ENCODE measurements at places on chromosomes 7 and 10.

DNA sequence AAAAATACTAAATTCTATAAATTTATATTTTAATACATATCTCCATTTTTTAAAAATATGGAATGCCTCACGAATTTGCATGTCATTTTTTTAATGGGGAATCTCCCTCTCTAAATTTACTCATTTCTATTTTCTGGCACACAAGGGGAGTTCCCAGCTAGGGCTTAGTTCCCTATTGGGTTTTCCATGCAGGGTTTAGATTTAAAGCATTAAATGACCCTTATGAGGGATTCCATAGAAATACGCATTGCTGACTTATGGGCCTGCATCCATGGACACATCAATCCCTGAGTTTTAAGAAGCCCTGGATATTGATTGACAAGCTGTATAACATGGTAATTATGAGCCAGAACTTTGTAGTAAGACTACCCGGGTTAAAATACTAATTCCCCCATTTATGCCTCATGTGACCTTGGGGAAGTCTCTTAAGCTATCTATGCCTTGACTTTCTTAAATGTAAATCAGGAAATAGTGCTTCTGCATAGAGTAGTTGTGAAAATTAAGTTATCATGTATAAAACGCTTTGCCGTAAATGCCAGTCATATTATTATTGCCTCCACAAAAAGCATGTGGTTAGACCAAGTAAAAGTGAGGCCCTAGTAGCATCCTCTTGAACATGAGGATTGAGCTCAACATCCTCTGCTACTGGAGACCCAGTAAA lies 78.8 kb upstream of the ANKRD1 start:
- no peak for DNase-seq

GRCh38 chr7:67489881-67490280 lies 493.2 kb downstream of the TYW1 start:
- no peak for DNase-seq

DNA sequence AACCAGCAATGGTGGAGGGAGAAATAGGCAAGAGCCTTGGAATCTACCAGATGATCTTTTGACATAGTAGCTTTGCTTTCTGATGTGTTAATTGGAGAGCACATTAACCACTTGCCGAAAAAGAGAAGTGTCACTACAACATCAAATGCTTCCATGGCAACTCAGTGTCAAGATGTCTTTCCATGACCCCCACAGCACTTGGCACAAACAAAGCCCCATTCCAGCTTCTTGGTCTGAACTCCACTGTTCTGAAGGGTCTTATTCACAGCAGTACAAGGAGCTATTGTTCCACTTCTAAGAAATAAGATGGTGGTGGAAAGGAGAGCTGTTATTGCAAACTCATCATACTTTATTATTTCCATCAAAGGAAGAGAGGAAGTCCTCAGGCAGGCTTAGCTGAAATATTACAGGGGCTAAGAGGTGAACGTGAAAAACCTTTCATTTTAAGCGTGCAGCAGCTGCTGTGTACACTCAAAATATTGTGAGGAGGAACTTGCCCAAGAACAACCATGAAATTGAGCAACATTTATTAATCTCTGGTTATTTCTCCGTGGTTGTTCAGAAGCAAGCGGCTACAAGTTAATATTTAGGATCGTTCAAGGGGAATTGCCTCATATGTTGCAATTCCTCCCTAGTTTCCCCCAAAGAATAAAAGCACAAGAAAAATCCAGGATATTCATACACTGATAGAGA lies 354.8 kb upstream of the CELF2 start:
- DNase-seq = no peak

GRCh38 chr10:101487399-101487798 lies 100.7 kb downstream of the POLL start:
- DNase-seq = no peak

- DNase-seq = no peak
These were observed 60.2 kb downstream of the STK17A start for GRCh38 chr7:43642897-43643630.

GRCh38 chr7:23710000-23710399 lies at the start of gene STK31:
TSS of gene STK31 (plus strand) at chr7:23710219. CDS start at chr7:23710286, 67 bp downstream.
- no peak for DNase-seq

DNA sequence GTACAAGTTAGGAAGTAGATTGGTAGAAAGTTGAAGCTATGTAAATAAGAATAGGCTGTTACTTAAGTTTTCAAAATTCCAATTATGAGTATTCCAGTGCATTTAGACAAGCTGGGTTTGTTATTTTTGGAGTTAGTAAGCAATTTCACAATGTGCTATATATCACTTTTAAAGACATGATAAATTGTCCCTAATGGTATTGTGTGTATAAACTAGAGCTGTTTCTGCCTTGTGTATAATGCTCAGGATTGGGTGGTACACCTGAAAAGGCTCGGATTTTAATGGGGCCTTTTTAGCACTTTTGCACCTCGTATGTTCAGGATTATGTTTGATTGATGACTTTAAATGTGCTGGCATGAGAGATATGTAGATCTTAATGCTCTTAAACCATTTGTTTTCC lies 175.8 kb downstream of the VTI1A start:
- DNase-seq = no peak

DNA sequence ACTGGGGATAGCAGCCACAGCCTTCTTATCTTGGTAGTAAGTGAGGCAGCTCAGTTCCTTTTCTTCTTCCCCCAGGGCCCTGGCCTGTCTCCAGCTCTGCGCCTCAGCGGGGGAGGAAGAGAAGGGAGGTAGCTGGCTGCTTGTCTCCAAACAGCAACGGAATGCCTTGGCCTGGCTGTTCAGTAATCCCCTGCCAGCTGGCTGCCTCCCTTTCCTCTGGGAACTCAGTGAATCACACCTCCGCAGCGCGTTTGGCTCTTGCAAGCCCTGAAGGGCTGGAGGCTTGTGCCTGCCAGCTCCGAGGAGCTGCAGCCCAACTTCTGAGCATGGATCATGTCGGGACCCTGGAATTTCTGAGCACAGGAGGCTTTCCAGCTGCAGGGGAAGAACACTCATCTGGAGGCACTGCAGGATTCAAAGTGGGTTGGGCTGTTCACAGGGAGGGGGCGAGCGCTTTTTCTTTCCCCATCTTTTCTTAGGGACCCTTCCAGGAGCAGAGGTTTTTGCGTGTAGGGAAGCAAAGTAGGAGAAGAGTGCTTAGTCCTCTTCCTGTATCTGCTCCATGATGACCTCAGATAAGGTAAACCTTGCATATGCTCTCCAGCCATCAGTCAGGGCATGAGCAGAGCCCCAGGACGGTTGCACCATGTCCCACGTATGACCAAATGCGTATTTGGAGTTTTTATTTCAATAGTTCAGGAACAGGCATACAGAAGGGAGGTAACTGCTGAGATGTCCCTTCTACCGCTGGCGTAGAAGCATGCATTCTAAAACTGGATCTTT lies 253.2 kb upstream of the INHBA start:
- no peak for DNase-seq

DNA sequence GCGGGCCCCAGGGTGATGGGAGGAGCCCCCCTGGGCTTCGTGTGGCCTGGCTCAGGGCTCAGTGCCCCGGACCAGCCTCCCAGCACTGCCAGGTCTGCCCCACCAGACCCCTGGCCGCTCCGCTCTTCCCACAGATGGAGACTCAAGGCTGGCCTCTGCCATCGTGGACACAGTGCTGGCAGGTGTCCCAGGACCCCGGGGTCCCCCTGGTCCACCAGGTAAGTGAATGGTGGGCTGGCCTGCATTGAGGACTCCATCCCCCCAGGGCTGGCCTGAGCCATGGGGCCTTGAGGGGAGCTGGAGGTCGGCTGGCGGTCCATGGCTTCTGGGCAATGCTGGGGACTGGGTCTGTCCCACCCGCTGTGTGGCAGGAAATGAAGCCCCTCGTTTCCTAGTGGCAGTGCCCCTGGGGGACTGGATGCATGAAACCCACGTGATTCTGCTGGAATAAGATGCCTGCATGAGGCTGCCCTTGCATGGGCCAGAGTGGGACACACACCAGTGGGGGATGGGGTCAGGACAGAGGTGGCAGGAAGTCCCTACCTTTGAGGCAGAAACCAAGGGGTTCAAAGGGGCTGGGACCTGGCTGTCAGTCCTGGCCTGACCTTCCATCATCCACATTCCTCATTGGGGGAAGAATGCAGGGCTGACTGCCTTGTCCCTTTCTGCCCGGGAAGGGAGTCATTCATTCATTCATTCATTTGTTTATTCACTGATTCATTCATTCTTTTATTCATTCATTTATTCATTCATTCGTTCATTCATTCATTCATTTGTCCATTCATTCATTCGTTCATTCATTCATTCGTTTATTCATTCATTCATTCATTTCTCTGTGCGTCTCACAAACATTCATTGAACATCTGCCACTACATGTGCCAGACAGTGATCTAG lies 81.8 kb downstream of the MYL10 start:
- DNase-seq = no peak

DNA sequence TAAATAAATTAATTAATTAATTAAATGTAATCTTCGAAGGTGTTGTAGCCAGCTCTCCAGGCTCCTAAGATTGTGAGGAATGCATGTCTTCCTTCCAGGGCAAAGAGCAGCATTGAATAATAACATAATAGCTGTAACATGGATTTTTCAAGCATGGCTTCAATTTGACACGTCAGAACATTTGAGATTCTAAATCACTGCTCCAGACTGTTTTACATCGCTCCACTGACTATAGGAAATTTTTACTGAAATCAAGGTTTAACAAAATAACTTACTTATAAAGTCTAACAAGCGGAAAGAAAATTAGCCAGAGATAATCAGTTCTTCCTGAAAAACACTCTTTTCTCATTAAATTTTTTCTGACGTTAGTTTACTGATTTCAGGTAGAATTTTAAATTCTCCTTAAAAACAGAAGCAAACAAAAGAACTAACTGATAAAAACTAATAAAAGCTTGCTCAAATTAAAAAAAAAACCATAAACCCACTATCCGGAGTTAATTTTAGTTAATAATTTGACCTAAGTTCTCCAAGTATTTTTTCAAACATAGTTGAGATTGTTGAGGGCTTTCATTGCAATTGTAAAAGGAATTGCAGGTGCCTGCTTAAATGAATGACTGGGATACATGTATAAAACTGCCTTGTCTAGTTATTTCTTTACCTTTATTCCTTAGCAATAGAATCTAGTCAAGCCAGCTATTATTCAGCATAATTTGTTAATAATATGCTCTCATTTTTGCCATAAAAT lies 51.2 kb upstream of the SGCE start:
- no peak for DNase-seq

DNA sequence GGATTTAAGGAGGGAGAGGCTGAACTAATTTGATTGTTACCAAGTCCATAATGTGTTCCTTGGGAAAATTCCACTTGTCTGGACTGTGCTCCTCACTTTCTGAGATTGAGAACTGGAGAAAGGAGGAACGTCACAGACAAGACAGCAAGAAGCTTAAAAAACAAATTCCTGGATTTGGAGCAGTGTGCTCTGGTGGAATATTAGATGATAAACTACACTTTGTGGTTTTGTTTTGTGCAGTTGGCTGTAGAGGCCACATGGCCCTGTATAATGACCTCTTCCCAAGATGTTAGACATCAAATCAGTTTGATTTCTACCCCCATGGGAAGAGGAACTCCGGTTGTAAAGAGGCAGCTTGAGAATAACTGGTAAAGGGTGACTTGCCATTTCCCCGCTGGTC lies 421.3 kb upstream of the GALNT17 start:
- DNase-seq = no peak

- no peak for DNase-seq
These were observed 45.9 kb upstream of the FAM133B start for GRCh38 chr7:92636018-92636560.

GRCh38 chr10:31381171-31381570 lies 62.2 kb downstream of the ZEB1 start:
- DNase-seq = no peak

GRCh38 chr7:146175716-146176115 lies 59.1 kb downstream of the CNTNAP2 start:
- no peak for DNase-seq

DNA sequence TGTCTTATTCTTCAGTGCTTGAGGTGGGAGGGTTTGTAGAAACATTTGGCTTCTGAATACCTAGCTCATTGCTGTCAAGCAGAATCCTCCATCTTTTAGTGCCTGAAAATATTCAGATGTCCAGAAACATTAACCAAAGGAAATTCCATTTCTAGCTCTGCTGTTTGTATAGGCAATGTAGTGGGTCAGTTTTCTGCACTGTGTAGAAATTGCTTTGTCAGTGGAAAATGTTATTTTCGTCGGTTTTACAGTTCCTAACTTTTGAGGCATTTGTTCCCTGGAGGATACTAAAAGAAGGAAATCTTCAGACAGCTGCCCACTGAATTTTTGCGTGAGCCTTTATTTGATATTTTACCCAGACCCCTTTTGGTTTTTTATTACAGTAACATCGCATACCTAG lies 143.4 kb downstream of the TPST1 start:
- DNase-seq = no peak

- DNase-seq = no peak
These were observed 115.3 kb upstream of the TCF7L2 start for GRCh38 chr10:112834751-112835181.

GRCh38 chr7:30479202-30480120 lies 877 bp upstream of the NOD1 start:
- peak; percentile 48 for DNase-seq

DNA sequence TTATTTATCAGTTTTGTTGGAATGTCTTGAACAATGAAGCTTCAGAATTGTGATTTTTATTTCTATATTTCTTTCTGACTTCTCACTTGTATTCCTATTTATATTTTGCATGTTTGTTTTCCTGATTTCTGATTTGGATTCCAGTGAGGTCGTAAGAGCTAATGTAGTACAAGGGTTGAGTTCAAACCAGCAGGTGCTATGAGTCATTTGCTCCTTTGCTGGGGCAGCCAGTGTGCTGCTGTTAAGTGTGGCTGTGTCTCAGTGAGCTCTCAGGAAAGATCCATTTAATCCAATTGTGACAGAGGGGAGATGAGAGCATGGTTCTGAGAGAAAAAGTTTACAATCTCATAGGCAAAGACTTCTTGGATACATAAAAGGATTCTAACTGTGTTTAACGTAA lies 48.6 kb downstream of the MCU start:
- no peak for DNase-seq

- DNase-seq = no peak
These were observed 64.5 kb downstream of the PALS2 start for GRCh38 chr7:24637706-24638105.

GRCh38 chr7:140521421-140521820 lies 42.1 kb upstream of the MKRN1 start:
- no peak for DNase-seq

DNA sequence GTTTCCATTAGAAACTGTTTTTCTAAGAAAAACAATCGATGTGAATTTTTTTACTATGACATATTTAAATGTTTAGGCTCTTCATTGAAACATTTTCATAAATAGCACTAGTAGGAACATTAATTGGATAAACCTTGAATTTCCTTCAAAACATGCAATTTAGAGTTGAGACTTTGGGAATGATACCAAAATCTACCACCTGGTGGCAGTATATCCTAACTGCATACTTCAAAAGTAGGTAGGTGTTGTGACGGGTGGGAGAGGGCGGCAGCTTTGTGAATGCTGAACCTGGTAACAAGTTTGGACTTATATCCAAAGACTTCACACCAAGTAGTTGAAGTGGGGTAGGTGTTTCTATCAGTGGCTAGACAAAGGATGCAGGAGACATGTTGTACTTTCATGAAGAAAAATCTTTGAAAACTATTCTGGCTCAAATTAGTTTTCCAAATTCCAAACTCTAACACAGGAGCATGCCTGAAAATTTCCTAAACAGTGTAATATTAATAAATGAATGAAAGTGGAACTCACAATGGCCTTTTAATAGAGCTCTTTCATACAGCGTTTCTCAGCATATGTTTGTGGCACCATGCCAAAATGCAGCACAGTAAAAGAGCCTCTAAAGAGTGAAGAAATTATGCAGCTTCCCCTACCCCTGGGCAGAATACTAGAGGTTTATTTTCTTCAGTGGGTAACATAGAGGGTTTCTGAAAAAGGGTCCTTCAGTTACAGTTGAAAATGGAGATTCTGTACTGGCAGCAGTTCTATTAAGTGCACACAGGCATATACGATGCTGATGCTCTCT lies 201.0 kb upstream of the TPK1 start:
- peak; percentile 32 for DNase-seq

All from activated T-cell treated with anti-CD3 and anti-CD28 coated beads, Interleukin-2, amount 50 U/mL, for 24 hours (primary cell).